ENCODE measurements at places on chromosomes 1 and 21. TPM values are rescaled to one million over a fixed set of nuclear protein-coding genes. Genes with fewer than 3 reads are reported as not detected.

- no peak overlapping the region for H3K4me3 ChIP-seq
- no peak for DNase-seq
- H3K27ac ChIP-seq, result no peak overlapping the region
- H3K27me3 ChIP-seq, result peaks cover 10% of the 10 kb centered on the region
- no peaks in the 10 kb centered on the region for H3K4me1 ChIP-seq
Measured at GRCh38 chr1:175394739-175395138, 202.2 kb upstream of the KIAA0040 start.

DNA sequence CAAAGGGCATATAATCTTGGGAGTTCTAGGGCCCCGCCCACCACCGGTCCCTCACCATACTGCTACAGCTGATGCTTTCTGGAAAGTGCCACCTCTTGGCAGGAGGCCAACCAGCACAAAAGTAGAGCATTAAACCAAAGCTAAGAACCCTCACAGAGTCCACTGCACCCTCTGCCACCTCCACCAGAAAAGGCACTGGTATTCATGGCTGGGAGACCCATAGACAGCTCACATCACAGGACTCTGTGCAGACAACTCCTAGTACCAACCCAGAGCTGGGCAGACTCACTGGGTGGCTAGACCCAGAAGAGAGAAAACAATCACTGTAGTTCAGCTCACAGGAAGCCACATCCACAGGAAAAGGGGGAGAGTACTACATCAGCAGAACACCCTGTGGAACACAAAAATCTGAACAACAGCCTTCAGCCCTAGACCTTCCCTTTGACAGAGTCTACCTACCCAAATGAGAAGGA, 10.8 kb downstream of the THEM4 start:
- H3K27me3 ChIP-seq, result no peaks in the 10 kb centered on the region
- DNase-seq, result peak; percentile 51
- H3K36me3 ChIP-seq, result peaks cover 56% of the 10 kb centered on the region

ACTL8 gene
- total RNA-seq, result not detected

GRCh38 chr1:39491146-39491921, at the start of gene BMP8A:
Gene BMP8A (plus strand): TSS chr1:39491636. CDS start chr1:39491992, 356 bp downstream.
- H3K27me3 ChIP-seq, result peaks cover 28% of the 10 kb centered on the region
- no peak within 1 kb of the TSS for H3K27ac ChIP-seq
- H3K36me3 ChIP-seq, result peaks cover 2% of the 10 kb centered on the region
- peak within 1 kb of the TSS; percentile 67 for H3K4me3 ChIP-seq
- H3K4me1 ChIP-seq, result peaks cover 4% of the 10 kb centered on the region
- DNase-seq, result peak; percentile 87

BTBD8 gene
- total RNA-seq, result 2.6 TPM

DNA sequence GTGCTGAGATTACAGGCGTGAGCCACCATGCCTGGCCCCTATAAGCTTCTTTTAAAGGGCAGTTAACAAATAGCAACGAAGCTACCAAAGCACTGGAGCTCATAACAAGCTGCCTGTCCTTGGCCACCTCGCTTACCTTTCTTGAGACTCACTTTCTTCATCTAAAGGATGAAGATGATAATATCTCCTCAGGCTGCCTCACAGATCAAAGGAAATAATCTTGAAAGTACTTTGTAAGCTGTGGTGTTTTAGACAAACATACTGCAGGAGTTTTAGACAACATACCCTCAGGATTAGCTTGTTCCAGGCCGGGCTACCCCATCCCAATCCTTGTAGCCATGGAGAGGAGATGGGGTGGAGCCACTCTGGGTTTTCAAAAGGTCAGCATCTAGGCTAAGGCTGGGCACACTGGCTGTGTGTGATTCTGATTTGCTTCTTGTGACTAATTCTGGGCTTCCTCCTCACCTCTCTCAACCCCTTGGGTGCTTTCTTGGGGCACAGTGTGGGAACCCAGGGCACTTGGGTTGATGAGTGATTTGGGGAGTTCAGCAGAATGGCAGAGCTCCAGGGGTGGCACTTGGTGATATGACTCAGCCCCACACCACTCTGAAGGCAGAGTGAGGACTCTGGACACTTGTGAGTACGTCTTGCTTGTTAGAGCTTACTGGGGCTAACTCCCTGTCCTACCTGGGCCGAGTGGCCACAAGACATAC, 5.2 kb downstream of the GPR25 start:
- H3K27ac ChIP-seq, result no peak overlapping the region
- H3K4me1 ChIP-seq, result peaks cover 12% of the 10 kb centered on the region
- H3K36me3 ChIP-seq, result peaks cover 2% of the 10 kb centered on the region
- DNase-seq, result no peak
- H3K4me3 ChIP-seq, result no peak overlapping the region
- H3K27me3 ChIP-seq, result peaks cover 50% of the 10 kb centered on the region

AK5 gene
- total RNA-seq, result 7.8 TPM

LORICRIN gene
- total RNA-seq, result not detected

Measured in activated naive CD8-positive, alpha-beta T cell treated with anti-CD3 and anti-CD28 coated beads, Interleukin-2, amount 10 ng/mL, durations not matched to agents 7 days and 5 days (primary cell).